Heart left ventricle (tissue), 16 donors: ENCODE measurements at places on chromosomes 7 and 10. TPM values are rescaled to one million over a fixed set of nuclear protein-coding genes. Genes with fewer than 3 reads are reported as not detected.

The ITPRID1 gene
- not detected for polyA plus RNA-seq

The SGMS1 gene
- 29.1 TPM for polyA plus RNA-seq

The EPO gene
- not detected for polyA plus RNA-seq

- DNase-seq = no peak
These were observed 52.1 kb upstream of the JCAD start for GRCh38 chr10:30111340-30112022.

DNA sequence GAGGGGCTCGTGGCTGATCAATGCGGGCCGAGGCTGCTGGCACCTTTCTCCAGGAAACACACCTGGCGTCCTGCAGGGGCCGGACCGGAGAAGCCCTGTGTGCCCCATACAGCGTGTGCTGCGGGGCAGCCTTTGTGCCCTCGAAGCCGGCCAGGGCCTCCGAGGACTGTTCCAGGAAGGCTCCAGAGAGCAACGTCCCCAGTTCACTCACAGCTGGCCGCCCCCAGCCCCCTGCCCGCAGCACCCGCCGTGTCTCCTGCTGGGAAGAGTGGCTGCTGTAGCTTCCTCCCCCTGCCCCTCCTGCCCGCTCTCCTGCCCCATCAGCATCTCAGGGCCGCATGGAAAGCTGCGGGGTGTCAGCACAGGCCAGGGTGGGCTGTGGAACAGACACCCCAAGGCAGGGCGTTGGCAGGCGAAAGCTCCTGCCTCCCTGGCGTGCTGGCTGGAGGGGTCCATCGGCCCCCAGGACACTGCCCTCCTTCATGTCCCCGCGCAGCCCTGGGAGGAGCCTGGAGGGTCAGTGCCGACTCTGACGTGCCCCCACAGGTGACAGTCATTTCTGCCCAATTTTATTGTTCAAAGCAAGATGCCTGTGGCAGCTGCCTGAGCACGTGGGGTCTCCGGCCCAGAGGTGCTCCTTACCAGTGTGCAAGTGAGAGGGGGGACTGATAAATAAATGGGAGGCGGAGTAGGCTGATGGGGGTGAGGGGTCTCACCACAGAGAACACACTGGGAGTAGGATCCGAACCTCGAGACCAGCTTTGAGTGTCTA, 95.8 kb upstream of the DIP2C start:
- DNase-seq = peak; percentile 12

- DNase-seq = peak; percentile 82
These were observed 108.4 kb upstream of the ZMIZ1 start for GRCh38 chr10:78960316-78960800.

- DNase-seq = no peak
These were observed 227.6 kb downstream of the HPSE2 start for GRCh38 chr10:99008054-99008453.

DNA sequence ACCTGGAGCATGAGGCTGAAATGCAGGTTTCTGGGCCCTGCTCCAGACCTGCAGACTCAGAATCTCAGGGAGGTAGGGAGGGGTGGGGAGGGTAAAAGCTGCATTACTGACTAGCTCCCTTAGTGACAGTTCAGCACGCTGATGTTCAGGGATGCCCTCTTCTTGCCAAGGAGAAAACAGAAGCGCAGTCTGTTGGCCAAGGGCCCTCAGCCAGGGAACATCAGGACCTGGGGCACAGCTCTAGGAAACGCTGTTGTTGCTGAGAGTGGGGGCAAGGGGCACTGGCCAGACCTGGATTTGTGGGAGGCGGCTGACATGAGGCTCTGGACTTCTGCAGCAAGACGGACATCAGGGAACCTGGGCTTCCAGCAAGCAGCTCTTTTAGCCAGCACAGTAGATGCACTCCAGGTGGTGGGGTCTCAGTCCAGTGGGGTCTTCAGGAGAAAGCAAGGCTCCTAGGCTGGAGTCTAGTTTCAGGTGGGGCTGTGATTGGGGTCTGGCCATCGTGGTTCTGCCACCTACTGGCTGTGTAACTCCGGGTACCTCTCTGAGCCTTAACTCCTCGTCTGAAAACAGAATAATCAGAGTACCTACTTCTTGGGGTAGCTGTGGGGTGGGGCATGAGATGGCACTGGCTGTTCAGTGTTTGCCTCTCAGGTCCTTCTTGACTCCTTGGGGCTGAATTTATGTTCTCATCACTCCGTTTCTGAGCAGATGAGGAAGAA, 72.9 kb upstream of the PRLHR start:
- DNase-seq = no peak

DNA sequence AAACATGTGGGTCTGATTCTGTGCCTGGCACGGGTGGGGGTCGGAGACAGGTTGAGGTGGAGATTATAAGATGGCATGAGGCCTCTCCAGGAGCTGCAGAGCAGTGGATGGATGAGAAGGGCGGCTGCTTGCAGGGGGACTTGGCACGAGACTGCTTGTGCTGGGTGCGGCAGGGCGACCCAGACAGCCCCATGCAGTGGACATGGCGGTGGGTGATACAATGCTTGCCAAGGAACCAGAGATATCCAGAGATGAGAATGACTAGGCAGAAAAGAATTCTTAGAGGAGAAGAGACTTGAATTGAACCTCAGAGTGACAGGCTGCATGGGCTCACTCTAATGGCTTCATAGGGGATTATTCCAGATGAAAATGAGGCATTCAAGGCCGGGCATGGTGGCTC, 145.4 kb downstream of the NEURL1 start:
- DNase-seq = no peak

The RBAK gene
- 4.2 TPM for polyA plus RNA-seq

- DNase-seq = no peak
These were observed 101.7 kb upstream of the IL6 start for GRCh38 chr7:22625251-22625650.

- DNase-seq = peak; percentile 27
These were observed 36.9 kb upstream of the PPIF start for GRCh38 chr10:79310200-79310865.

GRCh38 chr7:98126311-98127142, 19.9 kb downstream of the LMTK2 start:
- DNase-seq = no peak

- no peak for DNase-seq
These were observed 108.1 kb downstream of the PRKAG2 start for GRCh38 chr7:151768805-151769187.

The CYP2C19 gene
- polyA plus RNA-seq = not detected

DNA sequence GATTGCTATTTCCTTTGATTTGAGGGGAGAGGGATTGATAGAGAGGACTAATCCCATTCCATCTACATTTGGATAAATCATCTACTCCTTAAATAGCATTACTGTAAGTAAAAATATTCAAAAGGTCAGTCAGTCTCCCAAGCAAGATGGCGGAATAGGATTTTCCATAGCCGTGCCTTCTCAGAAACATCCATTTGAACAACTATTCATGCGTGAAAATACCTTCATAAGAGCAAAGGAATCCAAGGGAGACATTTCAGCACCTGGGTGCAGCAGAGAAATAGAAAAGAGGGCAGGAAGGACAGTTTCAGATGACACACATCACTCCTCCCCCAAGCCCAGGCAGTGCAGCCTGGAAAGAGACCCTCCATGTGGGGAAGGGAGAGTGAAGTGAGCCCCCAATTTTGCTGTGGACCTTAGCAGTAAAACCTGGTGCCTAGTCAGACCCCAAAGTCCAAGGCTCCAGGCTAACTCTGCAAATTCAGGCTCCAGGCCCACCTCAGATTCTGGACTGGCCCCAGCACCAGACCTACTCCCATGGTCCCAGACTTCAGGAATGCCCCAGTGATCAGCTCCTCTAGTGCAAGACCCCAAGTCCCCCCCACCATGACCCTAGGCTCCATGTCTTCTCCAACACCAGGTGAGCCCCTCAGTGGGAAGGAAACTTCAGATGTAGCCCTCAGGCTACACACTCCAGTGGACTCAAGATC, 104.3 kb upstream of the LANCL2 start:
- DNase-seq = no peak

The SLC39A12 gene
- polyA plus RNA-seq = not detected

GRCh38 chr10:7787150-7787856, 490 bp downstream of the KIN start:
- DNase-seq = no peak

DNA sequence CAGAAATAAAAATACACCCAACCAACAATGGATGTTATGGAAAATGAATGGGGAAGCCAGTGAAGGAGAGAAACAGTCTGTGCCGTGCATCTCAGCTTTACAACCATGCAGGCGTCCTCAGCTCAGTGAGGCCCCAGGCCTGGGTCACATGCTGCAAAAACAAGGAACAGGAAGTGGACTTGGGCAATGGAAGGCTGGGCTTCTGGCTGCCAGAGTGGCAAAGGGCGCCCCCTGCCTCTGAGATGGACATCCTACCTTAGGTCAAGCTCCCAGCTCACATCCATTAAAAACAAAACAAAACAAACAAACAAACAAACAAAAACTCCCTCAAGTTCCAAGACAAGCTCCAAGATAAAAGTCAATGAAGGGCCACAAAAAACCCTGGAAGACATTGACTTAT, 54.7 kb upstream of the AFAP1L2 start:
- DNase-seq = peak; percentile 47

GRCh38 chr7:70355198-70356020, 757.1 kb downstream of the AUTS2 start:
- DNase-seq = no peak

The LBX1 gene
- not detected for polyA plus RNA-seq

DNA sequence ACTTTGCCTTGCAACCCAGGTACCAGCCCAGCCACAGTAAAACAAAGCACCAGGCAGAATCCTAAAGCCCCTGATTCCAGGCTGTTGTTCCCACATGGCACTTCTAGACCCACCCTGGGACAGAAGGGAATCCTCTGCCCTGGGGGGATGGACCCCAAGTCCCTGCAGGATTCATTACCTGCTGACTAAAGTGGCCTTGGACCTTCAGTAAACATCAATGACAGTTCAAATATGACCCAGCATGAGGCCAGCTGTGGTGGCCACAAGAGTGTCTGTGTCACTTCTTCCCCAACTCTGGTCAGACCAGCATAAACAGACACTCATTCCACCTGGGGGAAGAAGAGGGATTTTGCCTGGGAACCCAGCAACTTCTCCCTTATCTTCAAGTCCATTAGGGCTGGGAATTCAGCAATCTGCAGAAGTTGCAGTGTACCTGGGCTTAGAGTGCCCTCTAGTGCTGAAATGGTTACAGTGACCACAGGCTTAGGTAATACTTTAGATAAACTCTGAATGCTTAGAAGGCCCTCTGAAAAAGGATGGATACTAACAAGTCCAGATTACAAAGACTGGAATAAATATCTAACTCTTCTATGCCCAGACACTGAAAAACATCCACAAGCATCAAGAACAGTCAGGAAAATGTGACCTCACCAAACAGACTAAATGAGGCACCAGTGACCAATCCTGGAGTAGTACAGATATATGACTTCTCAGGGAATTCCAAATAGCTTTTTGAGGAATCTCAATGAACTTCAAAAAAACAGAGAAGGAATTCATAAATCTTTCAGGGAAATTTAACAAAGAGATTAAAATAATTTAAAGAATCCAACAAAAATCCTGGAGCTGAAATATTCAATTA, 108.5 kb upstream of the TMEM168 start:
- DNase-seq = no peak

The CALD1 gene
- polyA plus RNA-seq = 95.1 TPM

The AZGP1 gene
- 99.1 TPM for polyA plus RNA-seq

The ING3 gene
- polyA plus RNA-seq = 5.4 TPM

The ZNF33B gene
- polyA plus RNA-seq = 4.8 TPM

GRCh38 chr7:44287488-44288380, 37.7 kb downstream of the CAMK2B start:
- DNase-seq = no peak

The TLX1 gene
- 0.15 TPM for polyA plus RNA-seq

The SP4 gene
- 3.1 TPM for polyA plus RNA-seq

DNA sequence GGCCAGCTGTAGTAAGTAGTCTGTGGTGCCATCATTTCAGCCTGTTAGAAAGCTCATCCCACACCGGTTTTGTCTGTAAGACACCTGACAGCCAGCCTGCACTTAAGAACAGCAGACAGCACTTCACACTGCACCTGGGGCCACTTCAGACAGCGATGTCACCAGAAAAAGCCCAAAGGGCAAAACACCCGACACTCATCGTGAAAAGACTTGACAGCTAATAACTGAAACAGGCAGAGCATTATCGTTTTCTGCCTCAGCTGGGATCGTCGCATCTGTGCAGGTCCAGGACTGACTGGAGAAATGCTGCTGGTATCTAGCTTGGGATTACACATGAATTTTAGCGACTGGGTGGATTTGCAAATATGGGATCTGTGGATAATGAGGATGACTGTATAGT, 16.8 kb upstream of the LAT2 start:
- DNase-seq = no peak

DNA sequence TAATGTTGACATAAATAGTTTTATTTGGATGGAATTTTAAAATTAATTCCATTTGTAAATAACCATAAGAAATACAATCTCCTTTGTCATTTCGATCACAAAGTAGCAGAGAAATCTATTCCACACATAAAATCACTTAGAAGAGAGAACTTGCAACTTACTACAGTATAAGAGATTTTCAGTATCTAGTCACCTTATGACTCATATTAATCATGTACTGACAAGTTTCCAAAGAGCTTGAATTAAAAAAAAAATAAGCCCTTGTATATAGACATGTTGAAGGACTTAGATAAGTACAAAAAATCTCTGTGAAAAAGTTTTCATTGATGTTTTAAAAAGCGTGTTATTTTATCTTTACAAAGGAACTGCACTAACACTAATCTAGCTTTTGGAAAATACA, 207.1 kb upstream of the ETV1 start:
- no peak for DNase-seq

DNA sequence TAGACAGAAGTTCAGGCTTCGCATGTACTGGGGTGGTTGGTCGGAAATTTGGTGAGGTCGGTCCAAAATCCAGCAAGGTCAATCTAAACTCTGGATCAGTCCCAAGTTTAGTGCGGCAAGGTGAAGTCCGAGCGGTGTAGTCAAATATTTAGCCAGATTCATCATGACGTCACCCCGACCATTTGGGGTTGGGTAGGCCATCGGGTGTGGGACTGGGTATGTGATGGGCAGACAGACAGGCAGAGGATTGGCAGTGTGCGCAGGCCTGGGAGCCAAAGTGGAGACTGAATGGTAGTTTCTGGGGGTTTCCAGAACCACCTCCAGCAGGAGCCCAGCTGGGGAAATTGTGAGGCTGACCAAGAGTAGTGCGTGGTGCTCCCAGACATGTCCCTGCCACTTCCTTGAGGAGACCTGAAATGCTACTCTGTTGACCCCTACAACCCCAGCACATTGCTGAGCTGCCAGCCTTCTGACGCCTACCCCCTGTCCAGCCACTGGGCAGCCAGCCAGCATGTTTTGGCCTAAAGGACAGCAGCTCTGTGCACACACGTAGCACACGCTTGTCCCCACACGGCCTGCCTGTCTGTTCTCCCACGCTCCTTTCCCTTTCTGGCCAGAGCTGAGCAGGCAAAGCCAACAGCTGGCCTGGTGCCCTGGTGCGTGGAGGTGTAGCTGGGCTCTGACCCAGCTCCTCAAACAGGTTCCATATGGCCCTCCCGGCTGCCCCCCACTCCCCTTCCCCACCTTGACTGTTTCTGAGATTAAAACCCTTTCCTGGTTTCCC, 55.9 kb downstream of the FAM241B start:
- DNase-seq = peak; percentile 76

The KEL gene
- 0.17 TPM for polyA plus RNA-seq

DNA sequence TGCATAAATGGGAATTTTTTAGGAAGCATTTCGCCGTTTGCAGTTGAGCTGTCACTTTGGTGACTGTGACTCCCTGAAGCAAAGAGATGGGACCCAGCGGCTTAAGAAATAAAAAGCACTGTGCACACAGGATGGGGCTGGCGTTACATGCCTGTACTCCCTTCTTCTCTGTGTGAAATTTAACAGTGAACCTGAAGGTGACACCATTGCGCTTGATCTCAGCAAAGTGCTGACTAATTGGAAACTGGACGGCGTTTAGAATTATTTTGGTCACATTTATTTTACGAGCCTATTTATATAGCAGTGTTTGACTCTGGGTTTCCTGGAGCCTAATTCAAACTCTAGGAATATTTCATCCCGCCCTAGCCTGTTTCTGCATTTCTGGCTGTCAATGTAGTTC, 146.2 kb downstream of the PAXIP1 start:
- no peak for DNase-seq
